ENCODE measurements at places on chromosomes 2 and 18. TPM values are rescaled to one million over a fixed set of nuclear protein-coding genes. Genes with fewer than 3 reads are reported as not detected.
A peak's percentile ranks its signal among the peaks of the same experiment; 100 is the strongest.

DNA sequence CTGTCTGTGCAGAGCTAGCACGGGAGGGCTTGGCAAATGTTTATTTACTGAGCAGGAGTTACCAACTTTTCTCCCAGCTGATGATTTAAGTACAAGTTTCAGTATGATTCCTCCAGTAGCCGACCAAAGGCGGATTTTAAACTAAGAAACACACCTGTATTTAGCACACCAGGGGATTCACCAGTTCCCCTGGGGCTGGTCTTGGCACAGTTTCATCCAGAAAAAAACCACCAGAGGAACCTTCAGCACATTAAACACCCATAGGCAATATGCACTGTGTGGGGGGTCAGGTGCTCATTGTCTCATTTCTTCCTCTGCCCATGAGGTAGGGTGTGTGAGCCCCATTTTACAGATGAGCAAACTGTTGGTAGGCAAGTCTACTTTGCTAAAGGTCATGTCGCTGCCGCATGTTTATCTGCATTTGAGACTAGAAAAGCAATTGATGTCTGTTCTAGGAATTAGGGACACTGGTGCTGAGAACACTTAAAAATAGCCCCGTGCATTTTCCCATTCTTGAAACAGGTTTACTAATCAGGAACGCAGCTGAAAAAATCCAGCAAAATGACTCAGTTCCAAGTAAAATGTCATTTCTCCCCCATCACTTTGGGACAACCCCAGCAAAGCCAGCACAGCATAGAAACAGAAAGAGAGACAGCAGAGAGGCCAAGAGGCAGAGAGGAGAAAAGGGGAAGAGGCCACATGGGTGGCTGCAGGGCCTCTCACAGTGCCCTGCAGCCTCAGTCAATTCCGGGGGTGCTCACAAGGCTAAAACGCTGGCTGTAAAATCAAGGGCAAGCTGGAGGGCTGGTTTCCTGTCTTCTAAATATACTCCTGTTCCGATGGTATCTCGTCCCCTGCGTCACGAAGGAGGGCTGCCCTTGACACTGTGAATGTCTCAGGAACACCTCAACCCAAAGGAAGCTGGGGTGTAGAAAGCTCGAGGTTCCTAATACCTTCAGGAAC, 166.8 kb upstream of the ID2 start:
- DNase-seq: peak; percentile 82

DNA sequence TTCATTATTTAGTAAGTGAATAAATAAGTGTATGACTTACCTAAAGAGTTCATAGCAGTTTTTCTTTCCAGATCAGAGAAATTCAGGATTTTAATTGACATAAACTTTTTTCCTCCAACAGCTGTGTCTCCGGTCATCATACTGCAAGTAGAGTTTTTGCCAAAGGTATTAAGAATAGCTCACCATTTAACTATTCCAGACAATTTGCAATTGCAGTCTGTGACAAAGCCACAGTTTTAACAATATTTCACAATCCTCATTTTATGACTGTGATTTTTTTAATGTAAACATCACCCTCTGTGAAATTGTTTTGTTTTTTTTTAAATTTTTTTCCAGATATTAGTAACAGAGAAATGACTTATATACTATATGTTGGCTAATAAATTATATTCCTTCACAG, 199.1 kb downstream of the TRIB2 start:
- DNase-seq: no peak

- no peak for DNase-seq
These were observed 60.4 kb downstream of the SETBP1 start for GRCh38 chr18:44741085-44741484.

- DNase-seq: no peak
These were observed at the start of gene CPO for GRCh38 chr2:206939340-206939739. Gene CPO (plus strand): TSS chr2:206939518. CDS start chr2:206939600, 82 bp downstream.

The CNPPD1 gene
- total RNA-seq: 43.4 TPM

The WNT6 gene
- 0.31 TPM for total RNA-seq

The PAX3 gene
- total RNA-seq: not detected

The CDC42EP3 gene
- total RNA-seq: 24.0 TPM

Measured in activated CD4-positive, alpha-beta memory T cell treated with anti-CD3 and anti-CD28 coated beads for 36 hours (primary cell).